Melanocyte of skin (primary cell): ENCODE measurements at places on chromosomes 7 and 10. TPM values are rescaled to one million over a fixed set of nuclear protein-coding genes. Genes with fewer than 3 reads are reported as not detected.

The CDHR1 gene
- under 0.01 TPM in 1 of 2 replicates, not detected in the other for total RNA-seq

The SPDYE18 gene
- 0.34 TPM in 1 of 2 replicates, not detected in the other for total RNA-seq

The KLF14 gene
- total RNA-seq: under 0.01 TPM in 1 of 2 replicates, not detected in the other

The LIPA gene
- 96.7 and 116 TPM in 2 replicates for total RNA-seq

The EIF4H gene
- 155 and 231 TPM in 2 replicates for total RNA-seq

The IFIT1 gene
- 469 and 526 TPM in 2 replicates for total RNA-seq

The SRGN gene
- 43.6 and 82.4 TPM in 2 replicates for total RNA-seq

The LRIT1 gene
- total RNA-seq: not detected in 2 replicates

The RBM20 gene
- total RNA-seq: 0.34 and 0.36 TPM in 2 replicates

The SH3PXD2A gene
- 25.8 and 47.1 TPM in 2 replicates for total RNA-seq

The SYNPO2L gene
- total RNA-seq: not detected in 2 replicates
